Activated T-helper 2 cell treated with anti-CD3 and anti-CD28 coated beads, Interferon-gamma antibody, Interleukin-2, Interleukin-4, amounts not matched to agents 10 μg/mL and 5 μg/mL and 100 μg/mL, durations not matched to agents 14 hours and 24 hours and 36 hours (primary cell): ENCODE measurements at places on chromosomes 5 and 9. TPM values are rescaled to one million over a fixed set of nuclear protein-coding genes. Genes with fewer than 3 reads are reported as not detected.
A peak's percentile ranks its signal among the peaks of the same experiment; 100 is the strongest.

SPTAN1 gene
- total RNA-seq, result 286 and 303 TPM in 2 replicates

KLHL3 gene
- 1.7 and 2.3 TPM in 2 replicates for total RNA-seq

ARHGEF28 gene
- 0.05 and 0.11 TPM in 2 replicates for total RNA-seq

DNA sequence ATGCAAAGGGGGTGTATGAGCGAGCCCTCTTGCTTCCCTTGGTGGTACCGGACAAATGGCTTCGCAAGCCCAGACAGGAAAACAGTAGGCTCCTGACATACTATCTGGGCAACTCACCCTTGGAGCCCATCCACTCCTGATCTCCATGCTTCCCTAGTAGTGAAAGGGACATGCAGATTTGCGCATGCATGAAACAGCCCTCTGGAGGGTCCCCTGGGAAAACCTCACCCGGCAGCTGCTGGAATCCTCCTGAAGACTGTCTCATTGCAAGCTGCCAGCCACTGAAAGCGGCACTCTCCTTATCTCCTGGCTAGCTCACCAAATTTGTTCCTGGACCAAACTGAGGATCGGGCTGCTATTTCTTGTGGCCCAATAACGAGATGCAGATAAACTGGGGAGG is 10.2 kb downstream of the ZNF169 start:
- no peak for DNase-seq
- H3K4me3 ChIP-seq, result no peak overlapping the region
- peaks cover 6% of the 10 kb centered on the region for H3K4me1 ChIP-seq
- no peak overlapping the region for H3K27ac ChIP-seq
- H3K27me3 ChIP-seq, result no peaks in the 10 kb centered on the region

DNA sequence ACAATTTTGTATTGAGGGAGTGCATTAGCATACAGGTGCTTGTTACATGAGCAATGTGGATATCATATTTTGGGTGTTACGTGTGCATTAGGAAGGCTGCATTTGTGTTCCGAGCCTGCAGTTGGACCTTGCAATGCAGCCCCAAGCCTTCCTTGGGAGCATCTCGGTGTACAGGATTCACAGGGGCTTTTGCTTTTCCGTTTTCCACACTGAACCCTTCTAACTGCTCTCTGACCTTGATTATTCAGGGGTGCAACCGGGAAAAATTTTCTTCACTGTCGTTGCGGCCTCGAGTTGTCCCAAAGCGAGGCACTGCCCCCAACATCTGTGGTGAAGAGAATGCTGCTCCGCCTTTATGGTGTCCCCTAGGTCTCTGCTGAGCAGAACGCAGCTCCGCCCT is 80.1 kb upstream of the PLEKHG4B start:
- no peaks in the 10 kb centered on the region for H3K36me3 ChIP-seq
- no peaks in the 10 kb centered on the region for H3K27me3 ChIP-seq
- no peak for DNase-seq
- no peak overlapping the region for H3K27ac ChIP-seq
- H3K4me3 ChIP-seq, result no peak overlapping the region

DNA sequence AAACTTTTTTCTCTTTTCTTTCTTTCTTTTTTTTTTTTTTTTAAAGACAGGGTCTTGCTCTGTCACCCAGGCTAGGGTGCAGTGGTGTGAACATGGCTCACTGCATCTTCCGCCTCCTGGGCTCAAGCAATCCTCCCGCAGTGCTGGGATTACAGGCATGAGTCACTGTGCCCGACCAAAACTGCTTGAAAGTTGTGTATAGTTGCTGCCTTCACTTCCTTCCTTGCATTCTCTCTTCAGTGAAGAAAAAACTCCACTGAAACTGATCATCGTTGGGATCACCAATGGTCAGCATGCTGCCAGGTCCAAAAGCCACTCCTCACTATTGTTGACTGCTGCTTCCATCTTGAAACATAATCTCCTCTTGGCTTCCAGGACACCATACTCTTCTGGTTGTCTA is 66.6 kb upstream of the CTNNA1 start:
- H3K27me3 ChIP-seq, result peaks cover 33% of the 10 kb centered on the region
- peaks cover 1% of the 10 kb centered on the region for H3K4me1 ChIP-seq
- H3K36me3 ChIP-seq, result no peaks in the 10 kb centered on the region
- no peak overlapping the region for H3K27ac ChIP-seq
- no peak overlapping the region for H3K4me3 ChIP-seq
- DNase-seq, result no peak

GRCh38 chr5:141032626-141033025 is 18.5 kb upstream of the PCDHB1 start:
- H3K4me3 ChIP-seq, result no peak overlapping the region
- H3K36me3 ChIP-seq, result no peaks in the 10 kb centered on the region
- H3K27me3 ChIP-seq, result no peaks in the 10 kb centered on the region
- no peaks in the 10 kb centered on the region for H3K4me1 ChIP-seq

GRCh38 chr9:136098844-136099243 is 3.8 kb upstream of the NACC2 start:
- peaks cover 4% of the 10 kb centered on the region for H3K4me1 ChIP-seq
- no peak overlapping the region for H3K27ac ChIP-seq
- no peak overlapping the region for H3K4me3 ChIP-seq
- H3K36me3 ChIP-seq, result no peaks in the 10 kb centered on the region
- H3K27me3 ChIP-seq, result peaks cover 10% of the 10 kb centered on the region

CARD9 gene
- total RNA-seq, result 16.2 and 17.6 TPM in 2 replicates

GRCh38 chr9:34611811-34612787 is at the start of gene RPP25L:
Gene RPP25L, minus strand, starts transcription at chr9:34612097. Its CDS starts 801 bp downstream, at chr9:34611296.
- peak within 1 kb of the TSS; percentile 93 for H3K27ac ChIP-seq
- H3K27me3 ChIP-seq, result no peaks in the 10 kb centered on the region
- H3K36me3 ChIP-seq, result peaks cover 31% of the 10 kb centered on the region
- peak; percentile 81 for DNase-seq
- peak within 1 kb of the TSS; percentile 90 for H3K4me3 ChIP-seq

DNA sequence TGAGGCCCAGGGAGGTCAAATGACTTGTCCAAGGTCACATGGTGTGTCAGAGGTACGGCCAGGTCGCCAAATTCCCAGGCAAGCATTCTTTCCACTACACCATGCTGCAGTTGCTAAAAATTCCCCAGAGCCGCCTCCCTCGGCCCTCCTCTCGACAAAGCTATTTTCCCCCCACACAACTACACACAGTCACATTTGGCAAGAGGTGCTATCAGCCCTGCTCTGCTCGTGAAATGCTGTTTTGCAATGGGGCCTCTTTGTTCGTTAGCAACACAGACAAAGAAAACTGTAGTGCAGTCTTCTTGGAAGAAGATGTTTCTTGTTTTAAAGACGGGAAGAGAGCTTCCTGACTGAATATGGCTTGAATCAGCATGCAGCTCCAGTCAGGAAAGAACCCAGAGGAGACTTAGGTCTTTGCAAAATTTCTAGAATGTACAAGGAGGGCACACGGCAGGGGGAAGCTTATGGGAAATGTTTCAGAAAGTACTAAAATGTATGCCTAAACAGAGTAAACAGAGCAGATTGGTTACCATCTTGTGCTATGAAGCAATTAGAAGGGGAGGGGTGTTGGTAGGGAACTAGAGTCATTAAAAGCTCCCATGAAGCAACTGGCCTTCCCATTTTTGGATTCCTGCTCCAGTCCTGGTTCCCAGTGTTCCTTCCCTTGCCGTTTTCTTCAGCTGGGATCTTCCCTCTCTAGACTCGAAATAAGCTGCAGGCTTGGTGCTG is 14.2 kb downstream of the SLIT3 start:
- no peaks in the 10 kb centered on the region for H3K4me1 ChIP-seq
- DNase-seq, result no peak
- no peak overlapping the region for H3K27ac ChIP-seq
- no peaks in the 10 kb centered on the region for H3K27me3 ChIP-seq
- H3K36me3 ChIP-seq, result no peaks in the 10 kb centered on the region

DNA sequence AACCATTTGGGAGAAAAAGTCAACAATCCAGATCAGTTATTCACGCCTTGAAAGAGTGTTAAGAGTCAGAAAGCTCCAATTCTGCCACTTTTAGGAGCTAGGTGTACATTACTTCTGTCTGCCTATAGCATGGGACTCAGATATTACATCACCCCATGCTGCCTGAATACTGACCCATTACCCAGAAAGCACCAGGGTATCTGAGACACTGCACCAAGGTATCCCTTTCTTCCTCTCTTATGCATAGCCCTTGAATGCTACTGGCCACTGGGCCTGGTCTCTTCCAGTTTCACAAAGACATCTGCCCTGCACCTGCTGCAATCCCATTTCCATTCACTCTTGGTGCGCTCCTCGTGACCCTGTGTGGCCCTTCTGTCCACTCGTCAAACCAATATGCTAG is 2.6 kb downstream of the STRBP start:
- H3K36me3 ChIP-seq, result no peaks in the 10 kb centered on the region
- peaks cover 22% of the 10 kb centered on the region for H3K4me1 ChIP-seq
- no peak overlapping the region for H3K4me3 ChIP-seq
- no peak overlapping the region for H3K27ac ChIP-seq

- DNase-seq, result no peak
- H3K36me3 ChIP-seq, result no peaks in the 10 kb centered on the region
- H3K27ac ChIP-seq, result no peak overlapping the region
- no peaks in the 10 kb centered on the region for H3K4me1 ChIP-seq
- H3K4me3 ChIP-seq, result no peak overlapping the region
Measured at GRCh38 chr9:87250205-87250604, 247.5 kb upstream of the DAPK1 start.

ASPN gene
- not detected in 2 replicates for total RNA-seq

GRCh38 chr5:22896152-22896551 is 43.0 kb upstream of the CDH12 start:
- no peaks in the 10 kb centered on the region for H3K36me3 ChIP-seq
- no peaks in the 10 kb centered on the region for H3K27me3 ChIP-seq
- no peak overlapping the region for H3K27ac ChIP-seq
- DNase-seq, result no peak
- no peaks in the 10 kb centered on the region for H3K4me1 ChIP-seq

- H3K4me3 ChIP-seq, result no peak overlapping the region
- no peaks in the 10 kb centered on the region for H3K27me3 ChIP-seq
- no peaks in the 10 kb centered on the region for H3K4me1 ChIP-seq
Measured at GRCh38 chr5:36373527-36374086, 71.9 kb upstream of the RANBP3L start.
